Activated T-cell treated with anti-CD3 and anti-CD28 coated beads, Interleukin-2, amount 50 U/mL, for 4 hours (primary cell): ENCODE measurements at places on chromosomes 11 and 22. TPM values are rescaled to one million over a fixed set of nuclear protein-coding genes. Genes with fewer than 3 reads are reported as not detected.

PHOX2A gene
- total RNA-seq: not detected

LRRC74B gene
- not detected for total RNA-seq

DDTL gene
- total RNA-seq: 2.2 TPM

OR8A1 gene
- total RNA-seq: not detected

UCP3 gene
- total RNA-seq: 2.6 TPM

POU2AF1 gene
- 10.8 TPM for total RNA-seq

OR56A1 gene
- total RNA-seq: not detected

LARGE2 gene
- total RNA-seq: 1.8 TPM

TEX54 gene
- total RNA-seq: 0.92 TPM

CNGA4 gene
- not detected for total RNA-seq

PKDREJ gene
- not detected for total RNA-seq

SSTR3 gene
- 1.9 TPM for total RNA-seq
